ENCODE measurements at places on chromosomes 1 and 21. TPM values are rescaled to one million over a fixed set of nuclear protein-coding genes. Genes with fewer than 3 reads are reported as not detected.
A peak's percentile ranks its signal among the peaks of the same experiment; 100 is the strongest.

The SLAMF8 gene
- 2.3 TPM for total RNA-seq

The IRF6 gene
- total RNA-seq = 27.3 TPM

The KIF14 gene
- total RNA-seq = 0.40 TPM

The C1orf94 gene
- total RNA-seq = not detected

The HHIPL2 gene
- total RNA-seq = not detected

The SMIM1 gene
- 8.7 TPM for total RNA-seq

The AMY2A gene
- total RNA-seq = not detected

DNA sequence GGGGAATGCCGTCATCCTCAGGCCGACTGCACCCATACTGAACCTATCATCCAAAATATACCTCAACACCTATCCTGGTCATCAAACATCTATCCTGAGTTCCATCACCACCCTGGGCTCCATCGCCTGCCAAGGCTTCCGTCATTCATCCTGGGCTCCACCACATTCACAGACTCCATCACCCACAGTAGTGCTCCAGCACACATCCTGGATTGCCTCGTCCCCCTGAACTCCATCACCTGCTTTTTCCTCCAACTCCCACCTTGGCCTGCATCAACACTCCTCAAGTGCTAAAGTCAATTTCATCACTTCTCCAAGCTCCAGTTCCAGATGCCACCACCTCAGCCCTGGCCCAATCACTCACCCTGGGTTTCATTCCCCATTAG lies 7.8 kb downstream of the MAP3K6 start:
- H3K4me1 ChIP-seq = peaks cover 8% of the 10 kb centered on the region
- H3K27me3 ChIP-seq = no peaks in the 10 kb centered on the region
- H3K27ac ChIP-seq = no peak overlapping the region
- H3K36me3 ChIP-seq = peaks cover 2% of the 10 kb centered on the region
- H3K4me3 ChIP-seq = no peak overlapping the region

- H3K27ac ChIP-seq = no peak overlapping the region
- no peak overlapping the region for H3K4me3 ChIP-seq
- no peaks in the 10 kb centered on the region for H3K4me1 ChIP-seq
- DNase-seq = no peak
- H3K36me3 ChIP-seq = no peaks in the 10 kb centered on the region
Measured at GRCh38 chr1:14517841-14518180, 80.7 kb upstream of the KAZN start.

DNA sequence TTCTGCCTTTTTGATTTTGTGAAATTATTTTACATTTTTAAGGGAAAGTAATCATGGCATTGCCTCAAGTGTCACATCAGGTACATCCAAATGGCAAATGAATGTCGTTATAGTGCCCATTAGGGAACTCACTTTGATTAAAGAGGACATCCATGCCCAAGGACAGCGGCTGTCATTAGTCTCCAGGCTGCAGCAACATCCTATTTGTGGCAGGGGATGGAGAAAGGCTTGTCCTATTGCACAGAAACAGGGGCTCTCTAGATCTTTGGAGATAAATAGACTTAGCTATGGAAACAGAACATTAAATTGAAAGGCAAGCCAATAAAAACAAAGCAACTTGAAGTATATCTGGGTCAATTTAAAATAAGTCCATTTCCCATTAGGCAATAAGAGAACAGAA lies 439.3 kb downstream of the NEGR1 start:
- no peaks in the 10 kb centered on the region for H3K4me1 ChIP-seq
- H3K27me3 ChIP-seq = no peaks in the 10 kb centered on the region
- H3K36me3 ChIP-seq = no peaks in the 10 kb centered on the region
- H3K27ac ChIP-seq = no peak overlapping the region

GRCh38 chr21:38077569-38077968 lies 161.3 kb upstream of the KCNJ6 start:
- H3K36me3 ChIP-seq = no peaks in the 10 kb centered on the region
- no peak overlapping the region for H3K4me3 ChIP-seq

DNA sequence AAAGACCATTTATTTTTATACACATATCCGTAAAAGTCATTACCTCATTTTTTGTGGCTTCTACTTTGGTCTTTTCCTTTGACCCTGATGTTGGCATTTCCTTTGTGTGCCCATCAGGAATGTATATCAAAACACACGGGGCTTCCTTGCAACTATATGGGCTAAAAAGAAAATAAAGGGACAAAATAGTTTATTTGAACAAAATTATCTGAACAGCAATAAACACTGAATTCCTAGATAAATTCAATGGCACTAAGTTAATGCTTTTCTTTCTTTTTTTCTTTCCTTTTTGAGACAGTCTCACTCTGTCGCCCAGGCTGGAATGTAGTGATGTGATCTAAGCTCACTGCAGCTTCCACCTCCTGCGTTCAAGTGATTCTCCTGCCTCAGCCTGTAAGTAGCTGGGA lies 45.2 kb downstream of the EPRS1 start:
- H3K36me3 ChIP-seq = peaks cover 16% of the 10 kb centered on the region
- H3K27ac ChIP-seq = no peak overlapping the region
- DNase-seq = no peak
- no peaks in the 10 kb centered on the region for H3K4me1 ChIP-seq

DNA sequence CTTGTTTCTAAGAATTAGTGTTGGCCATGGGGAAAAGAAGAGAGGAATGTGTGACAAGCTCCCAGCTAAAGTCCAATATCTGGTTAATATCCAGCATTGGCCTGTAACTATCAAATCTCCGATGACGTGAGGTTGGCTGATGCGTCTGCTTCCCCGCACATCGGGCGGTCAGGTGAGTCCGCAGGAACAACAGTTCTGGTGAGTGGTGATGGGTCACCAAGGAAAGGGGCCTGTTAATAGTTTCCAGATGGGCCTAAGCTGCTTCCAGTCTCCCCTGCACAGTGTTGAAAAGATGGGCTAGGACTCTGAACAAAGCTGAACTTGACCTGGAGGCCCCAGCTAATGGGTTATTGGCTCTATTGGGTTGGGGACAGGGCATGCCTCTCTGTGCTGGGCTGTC lies 193.1 kb upstream of the EDN2 start:
- no peak for DNase-seq
- H3K4me1 ChIP-seq = no peaks in the 10 kb centered on the region
- no peaks in the 10 kb centered on the region for H3K27me3 ChIP-seq
- H3K27ac ChIP-seq = no peak overlapping the region

- H3K4me3 ChIP-seq = no peak overlapping the region
- H3K4me1 ChIP-seq = no peaks in the 10 kb centered on the region
- no peaks in the 10 kb centered on the region for H3K27me3 ChIP-seq
- no peak overlapping the region for H3K27ac ChIP-seq
- DNase-seq = no peak
Measured at GRCh38 chr1:107526524-107527198, 385.8 kb downstream of the NTNG1 start.

GRCh38 chr1:27864264-27864895 lies 8.0 kb upstream of the THEMIS2 start:
- no peaks in the 10 kb centered on the region for H3K27me3 ChIP-seq
- peak overlapping the region; percentile 54 for H3K27ac ChIP-seq
- H3K4me1 ChIP-seq = no peaks in the 10 kb centered on the region
- H3K36me3 ChIP-seq = no peaks in the 10 kb centered on the region
- DNase-seq = no peak

DNA sequence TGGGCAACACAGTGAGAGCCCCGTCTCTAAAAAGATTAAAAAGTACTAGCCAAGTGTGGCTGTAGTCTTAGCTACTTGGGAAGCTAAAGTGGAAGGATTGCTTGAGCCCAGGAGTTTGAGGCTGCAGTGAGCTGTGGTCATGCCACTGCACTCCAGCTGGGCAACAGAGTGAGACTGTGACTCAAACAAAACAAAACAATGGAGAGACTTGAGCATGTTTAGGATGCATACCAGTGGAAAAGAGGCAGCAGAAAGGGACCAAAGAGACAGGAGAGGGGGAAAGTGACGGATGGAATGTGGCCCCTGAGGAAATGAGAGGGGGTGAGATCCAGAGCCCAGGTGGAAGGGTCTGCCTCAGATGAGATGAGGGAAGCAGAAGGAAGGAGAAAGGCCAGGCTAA lies 358.9 kb downstream of the RPS6KC1 start:
- no peaks in the 10 kb centered on the region for H3K4me1 ChIP-seq
- no peaks in the 10 kb centered on the region for H3K36me3 ChIP-seq
- peak; percentile 1 for DNase-seq
- no peaks in the 10 kb centered on the region for H3K27me3 ChIP-seq
- H3K4me3 ChIP-seq = no peak overlapping the region
- H3K27ac ChIP-seq = no peak overlapping the region

DNA sequence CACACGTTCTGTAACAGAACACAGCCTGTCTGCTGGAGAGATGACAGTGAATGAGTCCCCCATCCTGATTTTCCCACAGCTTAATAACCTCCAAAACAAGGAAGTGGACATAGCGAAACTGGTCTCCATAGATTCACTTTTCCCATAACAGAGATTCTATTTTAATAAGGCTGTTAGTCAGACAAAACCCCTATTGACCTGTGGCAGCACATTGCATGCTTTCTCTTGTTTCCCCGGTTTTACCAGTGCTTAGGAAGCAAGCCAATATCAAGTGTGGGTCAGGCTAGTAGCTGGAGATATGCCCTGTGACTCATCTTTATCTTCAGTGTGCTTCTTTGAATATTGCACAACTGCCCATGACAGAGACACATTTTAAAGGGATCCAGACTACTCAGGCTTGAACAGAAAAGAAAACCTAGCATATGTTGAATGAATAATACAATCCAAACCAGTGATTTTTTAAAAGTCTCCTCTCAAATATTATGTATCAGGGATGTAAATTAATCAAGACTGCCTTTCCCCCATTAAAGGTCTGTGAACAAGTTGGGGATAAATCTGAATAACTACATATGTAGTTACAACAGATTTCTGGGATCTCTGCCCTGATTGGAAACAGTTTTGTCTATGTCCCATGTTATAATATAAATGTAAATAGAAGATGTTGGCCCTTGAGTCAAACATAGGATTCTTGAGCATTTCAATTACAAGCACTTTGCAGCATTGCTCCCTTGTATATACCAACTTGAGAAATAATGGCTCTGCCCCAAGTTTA lies 11.9 kb upstream of the CLDN8 start:
- no peak overlapping the region for H3K27ac ChIP-seq
- H3K4me3 ChIP-seq = no peak overlapping the region
- no peaks in the 10 kb centered on the region for H3K36me3 ChIP-seq
- H3K4me1 ChIP-seq = no peaks in the 10 kb centered on the region
- no peaks in the 10 kb centered on the region for H3K27me3 ChIP-seq

DNA sequence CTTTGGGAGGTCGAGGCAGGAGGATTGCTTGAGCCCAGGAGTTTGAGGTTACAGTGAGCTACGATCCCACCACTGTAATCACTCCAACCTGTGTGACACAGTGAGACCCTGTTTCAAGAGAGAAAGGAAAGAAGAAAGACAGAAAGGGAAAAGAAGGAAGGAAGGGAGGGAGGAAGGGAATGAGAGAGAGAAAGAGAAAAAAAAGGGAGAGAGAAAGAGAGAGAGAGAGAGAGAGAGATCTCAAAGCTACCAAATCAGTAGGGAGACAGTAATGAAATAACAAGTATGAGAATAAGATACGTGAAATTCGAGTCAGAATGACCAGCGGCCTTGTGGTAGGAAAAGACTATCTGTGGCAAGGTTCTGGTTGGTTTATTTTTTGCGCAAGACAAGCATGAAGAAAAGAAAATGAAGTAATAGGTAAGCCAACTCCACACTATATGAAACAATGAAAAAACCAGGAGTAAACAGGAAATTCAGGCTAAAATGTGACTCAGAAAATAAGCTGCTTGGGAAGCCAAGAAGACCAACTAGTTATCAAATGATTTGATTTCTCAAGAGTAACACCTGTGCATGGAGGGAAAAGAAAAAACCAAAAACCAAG lies 8.9 kb downstream of the MTF1 start:
- no peak overlapping the region for H3K4me3 ChIP-seq
- H3K4me1 ChIP-seq = no peaks in the 10 kb centered on the region
- H3K27ac ChIP-seq = no peak overlapping the region
- H3K27me3 ChIP-seq = no peaks in the 10 kb centered on the region
- no peak for DNase-seq

- no peaks in the 10 kb centered on the region for H3K4me1 ChIP-seq
- no peak for DNase-seq
- no peaks in the 10 kb centered on the region for H3K27me3 ChIP-seq
- H3K27ac ChIP-seq = no peak overlapping the region
- no peaks in the 10 kb centered on the region for H3K36me3 ChIP-seq
Measured at GRCh38 chr1:233859446-233859845, 45.0 kb upstream of the SLC35F3 start.

- no peak for DNase-seq
- H3K4me1 ChIP-seq = no peaks in the 10 kb centered on the region
- no peak overlapping the region for H3K27ac ChIP-seq
Measured at GRCh38 chr21:16243396-16243795, 513.6 kb downstream of the USP25 start.

All from right lobe of liver (tissue), 6 donors.